ENCODE measurements at places on chromosomes 2 and 18.
A peak's percentile ranks its signal among the peaks of the same experiment; 100 is the strongest.

- no peak for DNase-seq
Measured at GRCh38 chr2:166892397-166892796, 4.1 kb downstream of the XIRP2 start.

- no peak for DNase-seq
Measured at GRCh38 chr2:185188656-185189055, 549.9 kb upstream of the FSIP2 start.

- DNase-seq: peak; percentile 28
Measured at GRCh38 chr18:23805898-23806297, 116.6 kb downstream of the LAMA3 start.

DNA sequence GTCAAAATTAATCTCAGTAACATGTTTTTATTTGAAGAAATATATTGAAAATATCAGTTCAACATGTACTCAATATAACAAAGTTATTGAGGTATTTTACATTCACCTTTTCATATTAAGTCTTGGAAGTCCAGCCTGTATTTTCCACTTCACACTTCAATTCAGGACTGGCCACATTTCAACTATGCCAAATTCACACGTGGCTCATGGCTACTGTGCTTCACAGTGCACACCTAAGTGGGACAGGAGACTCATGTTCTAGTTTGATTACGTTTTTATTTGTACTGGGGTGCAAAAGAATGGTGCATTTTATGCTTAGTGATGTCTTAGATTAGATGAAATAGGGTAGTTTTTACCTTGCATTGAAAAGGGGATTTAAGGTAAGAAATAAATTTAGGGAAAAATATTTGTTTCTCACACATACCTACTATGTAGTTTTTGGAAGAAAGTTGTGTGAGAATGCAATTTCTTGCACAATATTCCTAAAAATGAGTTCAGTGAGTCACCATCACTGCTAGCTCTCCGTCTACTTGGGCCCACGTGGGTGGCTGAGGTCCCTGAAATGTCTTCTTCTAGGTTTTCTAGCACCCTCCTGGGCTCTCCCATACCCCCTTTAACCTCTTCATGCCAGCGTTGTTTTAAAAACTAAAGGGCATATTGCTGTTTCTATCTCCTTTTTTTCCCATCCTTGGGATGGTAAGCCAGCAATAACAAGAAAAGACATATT lies 87.0 kb downstream of the ST6GAL2 start:
- no peak for DNase-seq

GRCh38 chr2:68837861-68838341 lies 33.3 kb downstream of the BMP10 start:
- no peak for DNase-seq

DNA sequence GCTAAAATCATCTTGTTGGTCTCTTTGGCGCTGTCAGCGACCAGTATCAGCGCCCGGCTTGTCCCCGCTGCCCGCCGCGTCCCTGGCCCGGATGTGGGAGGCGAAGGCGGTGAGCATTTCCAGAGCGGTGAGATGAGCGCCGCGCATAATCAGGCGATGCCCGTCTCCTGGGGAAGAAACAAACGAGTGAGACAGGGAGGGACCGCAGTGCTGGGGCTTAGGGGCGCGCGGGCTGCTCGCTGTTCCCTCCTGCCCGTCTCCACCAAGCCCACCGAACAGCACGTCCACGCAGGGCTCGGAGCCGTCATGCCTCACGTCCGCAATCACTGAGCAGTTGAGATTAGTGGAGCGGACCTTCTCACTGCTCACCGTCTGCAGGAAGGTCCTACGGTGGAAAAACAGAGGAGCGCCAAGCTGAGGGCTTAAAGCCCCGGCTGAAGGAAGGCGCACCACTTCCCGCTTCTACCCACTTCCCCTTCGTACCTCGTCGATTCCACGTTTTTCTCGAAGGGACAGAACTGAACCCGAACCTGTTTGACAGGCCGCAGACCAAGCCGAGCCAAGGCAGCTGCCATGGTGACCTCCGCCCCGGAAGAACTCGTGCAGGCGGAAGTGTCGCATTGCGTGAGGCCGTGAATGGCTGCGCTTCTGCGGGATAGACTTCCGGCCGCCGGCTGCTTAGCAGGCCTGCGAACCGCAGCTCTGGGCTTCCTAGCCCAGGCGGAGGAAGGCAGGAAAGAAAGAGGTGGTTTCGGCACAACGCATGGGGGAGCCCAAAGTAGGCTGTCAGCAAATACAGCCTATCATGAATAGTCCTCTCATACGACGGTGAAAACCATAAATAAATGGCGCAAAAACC lies at the start of gene MRPL53:
TSS of gene MRPL53 (minus strand) at position 595 of the 859 bp plus-strand sequence. CDS start at position 575, 20 bp downstream.
- peak; percentile 83 for DNase-seq

DNA sequence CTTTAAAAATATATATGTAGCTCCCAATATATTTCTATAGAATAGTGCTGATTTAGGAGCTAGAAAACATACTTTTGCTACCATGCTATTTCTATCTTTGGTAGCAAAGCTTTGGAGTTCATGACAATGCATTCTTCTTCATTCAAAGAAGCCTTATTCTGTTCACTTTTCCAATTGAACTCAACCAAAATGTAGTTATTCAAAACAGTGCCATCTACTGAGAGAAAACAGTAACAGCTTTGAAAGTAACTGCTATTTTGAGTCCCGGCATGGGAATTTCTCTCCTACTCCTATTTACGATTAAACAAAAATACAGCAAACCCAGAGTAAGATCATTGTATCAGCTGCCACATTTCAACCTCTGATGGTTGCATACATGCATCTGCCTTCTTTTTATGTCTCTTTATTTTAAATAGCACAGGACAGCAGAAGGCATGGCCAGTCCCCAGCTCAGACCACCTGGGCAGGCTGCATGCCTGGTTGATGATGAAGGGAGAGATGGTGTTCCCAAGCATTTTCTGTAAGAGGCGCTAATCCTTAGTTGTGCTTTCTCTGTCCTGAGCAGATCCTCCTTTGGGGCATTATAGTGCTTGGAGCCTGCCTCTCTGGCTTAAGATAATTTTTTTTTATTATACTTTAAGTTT lies 69.7 kb upstream of the SULT1C3 start:
- peak; percentile 7 for DNase-seq

- peak; percentile 75 for DNase-seq
Measured at GRCh38 chr18:49510393-49511115, 23.5 kb upstream of the C18orf32 start.

GRCh38 chr2:176297067-176297466 lies 27.8 kb downstream of the MTX2 start:
- no peak for DNase-seq

- DNase-seq: no peak
Measured at GRCh38 chr18:63002803-63003445, 287.6 kb downstream of the PHLPP1 start.

DNA sequence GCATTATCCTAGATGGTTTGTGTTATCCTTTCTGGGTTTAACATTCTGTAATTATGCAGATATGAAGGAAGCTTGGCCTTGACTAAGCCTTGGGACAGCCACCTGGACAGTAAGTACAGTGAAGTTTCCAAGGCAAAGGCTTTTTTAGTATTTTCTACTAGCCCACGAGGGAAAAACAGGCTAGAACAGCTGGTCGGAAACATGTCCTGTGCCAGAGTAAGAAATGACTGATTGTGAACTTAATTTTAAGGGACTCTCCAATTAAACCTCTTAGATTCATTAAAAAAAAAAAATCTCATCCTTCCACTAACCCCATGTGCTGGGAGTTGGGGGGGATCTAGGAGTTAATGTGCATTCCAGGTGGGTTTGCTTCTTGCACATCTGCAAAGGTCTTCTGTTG lies 720.8 kb downstream of the SLC4A3 start:
- no peak for DNase-seq

DNA sequence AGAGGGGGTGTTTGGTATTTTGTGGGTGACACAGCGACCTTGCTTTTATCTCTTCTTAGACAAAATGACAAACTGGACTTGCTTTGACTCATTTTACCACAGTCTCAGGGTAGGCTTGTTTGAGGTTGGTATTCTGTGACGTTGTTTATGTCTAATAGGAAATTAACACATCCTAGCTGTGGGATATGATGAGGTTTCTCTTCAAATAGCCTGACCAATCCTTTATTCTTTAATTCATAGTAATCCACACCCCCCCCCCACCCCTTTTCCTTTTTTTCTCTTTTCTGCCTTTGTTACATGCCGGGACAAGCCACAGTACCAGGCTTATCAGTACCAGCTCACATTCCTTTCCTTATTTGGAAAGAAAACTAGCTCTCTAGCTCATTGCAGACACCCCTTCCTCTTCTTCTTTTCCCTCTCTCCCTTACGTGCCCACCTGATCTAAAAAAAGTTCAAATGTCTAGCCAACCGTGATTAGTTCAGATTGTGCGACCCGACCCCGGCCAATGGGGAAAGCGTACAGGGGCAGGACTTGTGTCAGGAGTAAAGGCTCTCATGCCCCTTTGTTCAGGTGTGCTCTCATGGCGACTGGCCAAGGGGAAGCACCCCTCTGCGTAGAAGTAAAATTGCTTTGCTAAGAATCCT lies 52.2 kb upstream of the PTPRM start:
- DNase-seq: no peak

DNA sequence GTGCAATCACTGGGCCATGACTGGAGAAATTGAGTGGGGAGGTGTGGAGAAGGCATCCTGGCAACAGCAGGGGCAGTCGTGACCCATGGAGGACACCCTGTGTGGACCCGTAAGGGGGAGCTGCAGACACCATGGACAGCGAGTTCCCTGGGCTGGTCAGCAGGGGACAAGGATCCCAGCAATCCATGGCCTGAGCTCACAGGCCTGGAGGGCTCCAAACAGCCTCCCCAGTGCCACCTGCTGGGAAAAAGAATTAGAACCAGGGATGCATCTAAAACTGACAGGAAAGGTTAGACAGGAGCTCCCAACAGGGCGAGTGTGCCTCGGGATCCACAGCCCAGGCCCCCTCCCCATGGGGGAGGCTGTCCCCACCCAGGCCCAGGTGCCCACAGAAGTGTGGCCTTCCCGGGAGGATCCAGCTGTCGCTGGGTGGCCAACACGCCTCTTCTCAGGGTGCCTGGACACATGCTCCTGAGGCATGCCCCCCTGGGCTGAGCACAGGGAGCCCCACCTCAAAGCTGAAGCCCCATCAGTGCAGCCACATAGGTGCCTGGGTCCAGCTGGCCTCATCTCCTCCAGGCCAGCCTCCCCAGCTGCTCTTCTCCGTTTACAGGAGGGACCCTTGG lies 20.5 kb upstream of the KIF1A start:
- peak; percentile 91 for DNase-seq

DNA sequence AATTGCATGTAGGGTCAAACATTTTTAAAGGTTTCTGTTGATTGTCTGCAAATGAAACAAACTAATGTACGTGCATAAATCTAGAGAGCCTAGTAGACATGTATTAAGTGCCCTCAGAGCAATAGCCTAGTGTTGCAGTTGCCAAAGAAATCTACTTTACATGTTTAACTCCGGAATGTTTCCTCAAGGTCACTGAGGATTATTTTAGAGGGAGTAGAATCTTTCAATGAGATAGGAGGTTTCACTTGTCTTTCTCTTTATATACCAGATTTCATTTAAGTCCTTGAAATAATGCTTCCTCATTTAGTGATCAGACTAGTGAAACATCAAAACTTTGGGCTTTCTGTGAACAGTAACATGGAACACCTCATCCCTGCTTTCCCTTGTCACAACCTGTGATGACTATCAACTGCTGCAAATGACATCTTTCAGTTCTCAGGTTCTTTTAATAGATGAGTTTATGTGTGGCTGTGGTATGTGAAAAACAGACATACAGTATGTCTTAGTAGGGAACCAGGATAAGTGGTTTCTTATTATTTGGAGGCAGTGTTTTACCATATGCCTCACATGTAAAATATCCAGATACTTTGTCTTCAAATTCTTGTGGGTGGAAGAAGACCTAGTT lies 5.5 kb downstream of the UBE2E3 start:
- no peak for DNase-seq

GRCh38 chr2:18548621-18549020 lies 11.8 kb downstream of the RDH14 start:
- DNase-seq: no peak

- DNase-seq: no peak
Measured at GRCh38 chr18:56637176-56637575, 1.2 kb downstream of the TXNL1 start.

DNA sequence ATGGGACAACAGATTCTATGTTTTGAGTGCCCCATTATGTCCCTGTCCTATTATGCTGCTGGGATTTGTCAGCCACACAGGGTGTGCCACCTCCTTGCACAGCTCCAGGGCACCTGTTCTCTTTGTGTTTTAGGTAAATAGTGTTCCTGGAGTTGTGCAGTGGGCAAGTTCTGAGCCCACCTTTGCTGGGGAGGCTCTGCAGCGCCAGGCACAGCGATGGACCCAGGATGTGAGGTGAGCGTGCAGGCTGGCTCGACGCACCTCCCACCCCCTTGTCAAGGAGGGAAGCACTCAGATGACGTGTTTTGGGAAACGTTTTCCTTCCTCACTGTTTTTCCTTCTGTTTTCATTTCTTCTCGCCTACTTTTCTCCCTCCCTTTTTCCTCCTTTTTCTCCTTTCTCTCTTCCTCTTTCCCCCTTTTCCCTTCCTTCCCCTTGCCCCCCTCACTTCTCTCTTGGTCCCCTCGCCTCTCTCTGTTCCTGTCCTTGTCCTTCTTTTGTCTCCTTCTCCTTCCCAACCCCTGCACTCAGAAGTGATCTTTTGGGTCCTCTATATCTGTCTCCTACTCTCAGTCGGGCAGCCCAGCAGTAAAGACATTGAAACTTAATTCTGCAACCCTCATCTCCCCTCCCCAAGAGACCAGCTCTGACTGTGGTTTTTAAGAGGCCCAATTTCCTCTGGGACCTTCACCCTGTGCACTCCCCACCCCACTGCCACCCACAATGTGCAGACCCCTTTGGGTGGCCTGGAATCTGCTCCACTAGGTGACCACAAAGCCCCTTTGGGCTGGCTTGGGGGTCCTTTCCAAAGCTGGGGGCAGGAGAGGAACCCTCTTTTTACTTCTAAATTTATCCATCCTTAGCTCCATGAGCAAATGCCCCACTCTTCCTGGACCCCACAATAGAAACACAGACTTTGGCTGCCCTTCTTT lies 104.0 kb downstream of the MCFD2 start:
- DNase-seq: no peak

DNA sequence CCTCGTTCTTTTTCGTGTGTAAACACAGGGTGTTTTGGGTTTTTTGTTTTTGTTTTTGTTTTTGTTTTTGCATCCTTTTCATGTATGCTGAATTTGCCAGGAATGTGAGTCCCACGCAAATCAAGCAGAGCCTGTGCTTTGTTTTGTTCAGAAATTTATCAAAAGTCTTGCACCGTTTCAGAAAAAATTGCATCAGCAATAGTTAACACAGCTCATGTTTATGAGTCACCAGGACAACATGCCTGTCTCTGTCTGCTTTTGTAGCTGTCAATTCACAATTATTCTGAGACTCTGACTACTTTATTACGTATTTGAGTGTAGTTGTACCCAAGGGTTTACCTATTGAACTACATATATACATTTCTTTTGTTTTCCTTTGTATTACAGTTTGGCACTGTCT lies 38.3 kb downstream of the MRPL44 start:
- DNase-seq: peak; percentile 53
